Ascending aorta (tissue), 2 donors: ENCODE measurements at places on chromosomes 11 and 22.
A peak's percentile ranks its signal among the peaks of the same experiment; 100 is the strongest.

DNA sequence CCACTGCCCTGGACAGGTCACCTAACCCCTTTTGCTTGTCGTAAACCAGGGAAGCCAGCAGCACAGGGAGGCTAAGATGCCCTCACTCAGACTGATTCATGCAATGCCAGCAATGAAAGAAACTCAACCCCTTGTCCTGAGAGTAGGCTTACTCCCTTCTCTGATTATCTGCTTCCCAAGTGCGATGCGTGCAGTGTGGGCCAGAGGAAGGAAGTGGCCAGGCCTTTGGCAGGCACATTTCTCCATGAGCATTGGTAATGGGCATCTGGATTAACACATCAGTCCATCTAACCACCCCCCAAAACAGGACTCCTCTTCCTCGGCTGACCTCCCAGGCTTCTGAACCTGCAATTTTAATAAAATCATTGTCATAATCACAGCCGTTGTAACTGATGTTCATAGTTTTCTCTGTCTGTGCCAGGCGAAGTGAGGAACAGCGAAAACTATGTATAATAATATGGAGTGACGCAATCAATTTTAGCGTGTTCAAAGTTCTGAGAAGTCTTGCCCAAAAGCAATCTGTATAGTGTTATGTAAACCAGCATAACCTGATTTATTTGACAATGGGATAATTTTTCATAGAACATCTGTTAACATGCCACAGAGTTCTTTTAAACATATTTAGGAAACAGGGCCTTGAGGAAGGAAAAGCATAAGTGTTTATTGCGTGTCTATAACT is 33.9 kb downstream of the TST start:
- no peak for DNase-seq

DNA sequence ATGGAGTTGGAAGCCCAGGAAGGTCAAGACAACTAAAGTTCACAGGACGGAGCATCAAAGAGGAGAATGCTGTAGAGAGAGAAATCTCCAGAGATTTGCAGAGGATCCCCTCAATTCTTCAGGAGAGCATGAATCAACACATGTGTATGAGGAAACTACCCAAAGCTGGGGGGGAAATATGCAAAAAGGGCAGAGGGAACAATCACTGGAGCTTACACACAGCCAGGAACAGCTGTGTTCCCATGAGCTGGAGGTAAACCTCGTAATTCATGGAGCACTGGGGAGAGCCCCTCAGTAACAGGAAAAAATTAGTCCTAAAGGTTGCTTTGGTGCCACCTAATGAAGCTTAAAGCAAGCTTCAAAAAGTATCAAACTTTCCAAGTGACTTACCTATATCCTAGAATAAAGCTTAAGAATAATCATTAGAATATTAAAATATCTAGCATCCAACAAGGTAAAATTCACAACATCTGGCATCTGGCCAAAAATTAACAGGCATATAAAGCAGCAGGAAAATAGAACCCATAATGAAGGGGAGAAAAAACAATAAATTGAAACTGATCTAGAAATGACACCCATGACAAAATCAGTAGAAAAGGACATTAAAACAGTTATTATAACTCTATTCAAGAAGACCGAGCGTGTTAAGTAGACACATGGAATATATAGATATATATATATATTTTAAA is 134.2 kb downstream of the STK33 start:
- DNase-seq = no peak

GRCh38 chr11:75280227-75280701 is 39.7 kb downstream of the TPBGL start:
- DNase-seq = peak; percentile 85

DNA sequence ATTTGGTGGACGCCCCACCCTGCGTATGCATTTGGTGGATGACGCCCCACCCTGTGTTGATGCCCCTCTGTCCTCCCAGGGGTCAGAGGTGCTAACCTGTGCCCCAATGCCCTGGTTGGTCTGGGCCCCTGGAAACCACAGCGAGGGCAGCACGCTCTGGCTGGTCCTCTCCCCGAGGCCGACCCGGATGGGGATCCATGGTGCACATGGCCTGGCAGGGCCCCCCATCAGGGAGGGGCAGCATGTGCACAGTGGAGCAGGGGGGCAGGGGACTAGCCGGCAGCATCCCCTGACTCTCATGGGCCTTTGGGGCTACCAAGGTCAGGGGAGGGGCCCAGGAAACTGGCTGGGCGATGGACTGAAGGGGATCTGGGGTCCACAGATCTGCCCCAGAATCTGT is 7.6 kb upstream of the MUC5AC start:
- DNase-seq = no peak

- peak; percentile 59 for DNase-seq
These were observed 8.0 kb downstream of the NEAT1 start for GRCh38 chr11:65430406-65431217.

DNA sequence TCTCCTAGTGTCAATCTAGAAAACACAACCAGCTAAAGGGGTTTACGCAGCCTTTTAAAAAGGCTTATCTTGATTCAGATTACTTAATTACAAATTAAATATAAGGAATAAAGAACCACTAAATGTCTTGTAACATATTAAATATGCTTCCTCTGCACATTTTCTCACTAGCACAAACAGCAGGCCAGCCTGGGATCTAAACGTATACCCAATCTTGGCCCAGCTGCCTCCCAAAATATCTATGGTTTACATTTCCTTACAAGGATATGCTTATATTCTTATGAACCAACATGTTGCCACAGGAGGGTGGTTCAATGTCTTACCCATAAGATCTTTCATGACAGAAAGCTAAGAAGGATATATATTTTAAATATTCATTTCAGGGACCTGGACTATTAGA is 7.7 kb downstream of the LGR4 start:
- no peak for DNase-seq

GRCh38 chr22:29722151-29722550 is 2.3 kb downstream of the CABP7 start:
- DNase-seq = no peak

- DNase-seq = no peak
These were observed 7.5 kb downstream of the HMBS start for GRCh38 chr11:119091966-119092879.

GRCh38 chr11:95584180-95584579 is 205.4 kb downstream of the FAM76B start:
- DNase-seq = no peak

DNA sequence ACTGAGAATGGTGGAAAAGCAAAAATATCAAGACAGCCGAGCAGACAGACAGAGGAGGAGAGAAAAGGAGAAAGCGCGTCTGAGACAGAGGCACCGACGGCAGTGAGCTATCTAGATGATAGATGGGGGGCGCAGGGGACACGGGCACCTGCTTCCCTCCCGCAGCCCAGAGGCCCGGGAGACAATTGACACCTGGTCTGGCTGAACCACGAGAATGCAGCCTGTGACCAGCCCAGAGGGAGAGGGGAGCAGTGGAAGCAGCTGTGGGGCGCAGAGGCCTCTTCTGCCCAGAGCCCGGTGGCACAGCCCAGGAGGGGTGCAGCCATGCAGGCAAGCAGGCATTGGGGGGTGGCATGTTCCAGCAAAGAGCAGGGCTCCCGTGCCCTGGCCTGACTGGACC is 48.2 kb downstream of the ELFN2 start:
- DNase-seq = no peak

DNA sequence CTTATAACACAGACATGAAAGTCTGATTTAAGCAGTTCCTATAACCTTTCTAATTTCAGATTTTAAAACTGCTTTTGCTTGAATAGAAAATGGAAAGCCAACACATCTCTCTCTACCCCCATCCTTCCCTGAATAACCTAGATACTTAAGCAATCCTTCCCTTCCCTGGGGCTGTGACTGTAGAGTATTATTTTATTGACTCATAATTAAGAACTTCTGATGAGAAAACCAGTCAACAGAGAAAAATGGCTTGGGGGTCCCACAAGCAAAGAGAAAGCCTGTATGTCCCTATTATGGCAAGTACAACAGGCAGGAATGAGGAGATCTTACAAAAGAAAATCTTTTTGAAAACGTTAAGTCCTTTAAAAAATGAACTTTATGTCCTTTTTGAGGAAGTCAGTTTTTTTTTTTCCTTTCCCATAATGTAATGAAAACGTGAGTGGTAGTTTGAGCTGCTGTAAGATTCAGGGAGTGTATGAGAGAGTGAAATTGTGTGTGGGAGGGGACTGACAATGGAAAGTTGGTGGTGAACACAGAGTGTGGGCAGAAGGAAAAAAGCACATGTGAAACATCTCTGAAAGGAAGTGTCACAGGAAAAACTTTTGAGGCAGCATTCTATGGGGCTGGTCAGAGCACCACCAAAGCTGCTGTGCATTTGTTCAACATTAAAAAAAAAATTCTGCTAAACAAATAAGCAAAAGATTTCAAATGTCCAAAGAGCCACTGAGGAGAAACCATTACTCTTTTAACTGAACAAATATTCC is 154.6 kb downstream of the MAML2 start:
- DNase-seq = no peak

- DNase-seq = no peak
These were observed 253.7 kb upstream of the B3GAT1 start for GRCh38 chr11:134665571-134666270.

DNA sequence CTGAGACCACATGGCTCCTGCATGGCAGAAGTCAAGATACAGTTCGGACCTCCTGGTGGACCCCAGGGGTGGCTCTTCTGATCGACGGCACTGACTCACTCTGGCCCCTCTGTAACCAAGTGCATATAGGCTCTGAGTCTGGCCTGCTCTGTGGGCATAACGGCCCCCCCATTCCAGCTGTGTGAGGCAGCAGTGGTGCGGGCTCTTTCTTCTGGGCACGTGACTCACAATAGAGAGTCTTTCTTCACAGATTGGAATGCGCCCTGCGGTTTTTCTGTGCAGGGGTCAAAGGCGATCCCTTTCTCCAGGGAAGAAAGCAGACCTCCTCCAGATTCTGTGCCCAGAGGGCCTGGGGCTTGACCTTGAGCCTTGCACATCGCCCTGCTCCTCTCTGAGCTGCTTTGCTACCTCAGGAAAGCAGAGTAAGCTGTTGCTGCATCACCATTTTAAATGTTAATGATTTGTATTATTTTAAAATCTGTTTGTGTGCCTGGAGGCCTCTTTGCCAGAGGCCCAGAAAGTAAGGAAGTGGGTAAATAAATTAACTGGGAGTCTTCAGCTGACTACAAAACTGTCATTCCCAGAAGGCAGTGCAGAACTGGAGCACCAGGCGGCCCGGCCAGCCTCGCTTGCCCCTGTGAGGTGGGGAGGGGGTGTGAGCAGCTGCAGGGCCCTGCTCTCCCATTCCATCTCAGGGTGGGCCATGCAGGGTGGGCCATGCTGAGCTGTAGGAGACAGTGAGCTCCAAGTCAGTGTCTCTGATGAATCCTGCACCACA is 199.0 kb downstream of the GRIK4 start:
- DNase-seq = no peak

DNA sequence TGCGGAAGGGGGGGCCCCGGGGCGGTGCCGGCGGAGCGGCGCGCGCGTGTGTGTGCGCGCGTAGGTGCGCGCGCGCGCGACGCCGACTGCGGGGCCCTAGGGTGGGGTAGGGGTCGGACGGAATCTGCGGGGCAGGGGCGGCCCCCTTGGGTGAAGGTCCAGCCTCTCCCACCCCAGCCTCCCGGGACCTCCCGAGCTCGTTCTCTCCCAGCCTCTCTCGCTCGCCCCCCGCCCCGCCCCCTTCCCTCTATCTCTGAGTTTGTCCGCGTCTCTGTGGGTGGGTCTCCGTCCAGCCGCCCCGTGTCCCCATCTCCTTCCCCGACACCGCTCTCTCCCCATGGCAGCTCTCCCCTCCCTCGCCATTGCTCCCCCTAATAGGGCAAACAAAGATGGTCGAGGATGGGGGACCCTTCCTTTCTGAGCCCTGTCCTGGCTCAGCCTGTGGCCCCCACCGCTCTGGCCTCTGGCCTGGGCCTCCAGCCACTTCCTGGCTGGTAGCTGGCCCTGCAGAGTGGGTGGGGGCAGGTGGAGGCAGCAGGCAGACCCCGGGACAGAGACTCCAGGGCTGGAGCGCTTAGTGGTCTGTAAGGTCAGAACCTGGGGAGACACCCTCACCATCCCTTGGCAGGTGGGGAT is 33.0 kb upstream of the PRR5 start:
- DNase-seq = no peak

GRCh38 chr11:64164392-64165312 is 1.3 kb downstream of the MACROD1 start:
- no peak for DNase-seq

DNA sequence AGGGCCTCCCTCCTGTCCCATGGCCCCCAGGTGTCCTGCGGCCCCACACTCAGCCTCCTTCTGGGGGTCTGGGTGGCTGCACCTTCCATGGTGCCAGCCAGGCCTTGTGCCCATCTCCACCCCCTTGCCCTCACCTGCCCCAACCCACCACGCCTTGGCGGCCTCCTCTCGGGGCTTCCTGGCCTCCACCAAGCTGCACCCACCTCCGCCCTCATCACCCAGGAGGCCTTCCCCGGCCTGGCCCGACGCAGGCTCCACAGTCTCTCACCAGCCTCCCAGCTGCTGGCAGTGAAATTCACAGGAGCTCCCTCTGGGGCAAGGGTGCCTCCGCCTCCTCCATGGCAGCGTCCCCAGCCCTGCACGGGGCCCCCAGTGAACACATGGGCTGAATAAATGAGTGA is 35.9 kb upstream of the WNT7B start:
- DNase-seq = no peak

GRCh38 chr22:30289980-30290313 is 642 bp upstream of the CASTOR1 start:
- DNase-seq = no peak

DNA sequence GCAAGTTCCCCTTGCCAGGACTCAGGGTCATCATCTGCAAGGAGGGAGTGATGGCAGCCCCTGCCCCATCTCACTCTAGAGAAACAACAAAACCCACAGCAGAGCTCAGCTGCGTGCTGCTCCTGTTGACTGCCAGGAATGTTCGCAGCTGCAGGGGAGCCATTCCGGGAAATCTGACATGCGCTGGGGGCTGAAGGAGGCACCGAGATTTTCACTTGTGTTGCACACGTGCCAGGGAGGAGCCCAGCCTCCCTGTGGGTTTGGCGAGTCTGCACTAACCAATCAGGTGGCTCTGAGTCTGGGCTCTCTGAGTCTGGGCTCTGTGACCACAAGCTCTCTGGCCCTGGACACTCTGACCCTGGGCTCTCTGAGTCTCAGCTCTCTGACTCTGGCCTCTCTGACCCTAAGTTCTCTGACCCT is 10.5 kb downstream of the FGF3 start:
- no peak for DNase-seq

DNA sequence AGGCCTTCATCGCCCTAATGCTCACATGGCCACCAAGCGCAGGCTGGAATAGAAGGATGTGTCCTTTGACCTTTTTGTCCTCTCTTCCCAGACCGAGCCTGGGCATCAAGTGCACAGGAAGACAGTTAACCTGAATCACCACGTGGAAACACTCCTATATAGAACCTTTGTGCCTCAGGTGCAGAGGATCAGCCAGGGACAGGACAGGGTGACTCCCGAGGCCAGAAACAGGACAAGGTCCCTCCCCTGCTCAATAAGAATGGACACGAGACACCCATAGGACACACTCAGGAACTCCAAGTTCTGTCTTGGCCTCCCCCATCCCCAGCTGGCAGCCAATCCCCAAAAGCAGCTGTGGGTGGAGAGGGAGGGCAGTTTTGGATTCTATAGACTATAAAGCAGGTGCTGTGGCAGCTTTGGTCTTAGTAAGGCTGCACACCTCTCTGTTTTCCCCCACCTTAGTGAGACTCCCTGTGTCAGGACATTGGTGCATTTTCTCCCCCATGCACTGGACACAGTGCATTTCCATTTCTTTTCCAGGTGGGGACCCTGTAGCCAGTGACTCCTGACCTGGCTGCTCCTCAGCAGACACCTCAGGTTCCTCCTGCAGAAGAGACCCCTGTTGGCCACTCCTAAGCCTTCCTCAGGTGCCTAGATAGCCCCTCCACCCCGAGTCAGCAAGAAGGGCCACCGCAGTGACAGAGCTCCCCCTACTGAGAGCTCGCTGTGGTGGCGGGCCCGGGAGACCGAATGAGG is 43.6 kb upstream of the POU2AF1 start:
- no peak for DNase-seq

- DNase-seq = no peak
These were observed 2.5 kb downstream of the PKP3 start for GRCh38 chr11:396511-396947.
